ENCODE measurements at places on chromosomes 2 and 18.

GRCh38 chr2:136482006-136482405 is 283.3 kb upstream of the THSD7B start:
- DNase-seq, result no peak

DNA sequence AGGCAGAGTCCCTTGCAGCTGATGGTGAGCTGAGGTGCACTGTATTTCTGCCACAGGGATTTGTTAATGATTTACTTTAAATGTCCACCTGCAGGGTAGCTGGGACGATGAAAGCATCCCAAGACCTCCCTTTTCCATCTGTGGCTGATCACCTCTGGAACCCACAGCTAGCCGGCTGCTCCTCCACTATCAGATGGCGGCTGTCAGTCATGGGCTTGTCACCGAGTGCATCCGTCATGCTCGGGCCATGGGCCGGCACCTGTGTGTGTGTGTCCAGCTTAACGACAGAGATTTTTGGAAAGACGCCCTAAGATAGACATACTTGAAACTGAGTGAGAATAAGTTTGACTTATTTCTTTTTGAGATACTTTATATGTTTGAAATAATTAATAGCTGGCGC is 235.2 kb downstream of the FAM210A start:
- no peak for DNase-seq

DNA sequence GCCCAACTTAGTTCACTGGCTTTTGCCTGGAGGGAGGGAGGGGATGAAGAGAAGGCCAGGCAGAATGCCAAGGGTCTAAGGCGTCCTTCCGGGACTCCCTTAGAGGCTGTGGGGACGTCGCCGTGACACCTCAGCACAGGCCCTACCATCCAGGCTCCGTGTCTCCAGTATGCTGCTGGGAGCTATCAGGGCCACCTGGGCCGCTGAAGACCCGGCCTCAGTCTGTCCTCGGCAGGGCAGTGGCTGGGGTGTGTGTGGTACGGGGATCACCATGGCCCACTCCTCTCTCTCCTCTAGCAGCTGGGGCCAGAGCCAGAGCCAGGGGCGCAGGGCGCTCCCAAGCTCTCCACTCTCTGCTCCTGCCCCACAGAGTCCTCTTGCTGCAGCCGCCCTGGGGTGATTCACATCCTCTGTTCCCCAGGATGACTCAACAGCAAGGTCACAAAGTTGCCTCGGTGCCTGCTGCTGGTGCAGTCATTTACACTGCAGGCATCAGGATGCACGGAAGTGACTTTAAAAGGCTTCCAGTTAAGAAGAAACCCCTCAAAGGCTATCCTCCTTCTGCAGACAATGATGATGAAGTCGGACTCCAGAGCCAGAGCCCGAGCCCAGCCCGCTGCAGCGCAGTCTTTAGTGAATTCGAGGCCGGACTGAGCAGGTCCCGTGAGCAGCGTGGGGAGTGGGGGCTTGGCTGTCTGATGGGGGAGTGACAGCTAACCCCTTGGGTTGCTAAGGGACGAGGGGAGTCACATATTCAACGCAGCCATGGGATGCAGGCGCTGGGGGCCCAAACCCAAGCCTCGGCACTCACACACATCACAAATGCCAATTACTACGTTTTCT is 31.9 kb downstream of the SNORC start:
- DNase-seq, result no peak

DNA sequence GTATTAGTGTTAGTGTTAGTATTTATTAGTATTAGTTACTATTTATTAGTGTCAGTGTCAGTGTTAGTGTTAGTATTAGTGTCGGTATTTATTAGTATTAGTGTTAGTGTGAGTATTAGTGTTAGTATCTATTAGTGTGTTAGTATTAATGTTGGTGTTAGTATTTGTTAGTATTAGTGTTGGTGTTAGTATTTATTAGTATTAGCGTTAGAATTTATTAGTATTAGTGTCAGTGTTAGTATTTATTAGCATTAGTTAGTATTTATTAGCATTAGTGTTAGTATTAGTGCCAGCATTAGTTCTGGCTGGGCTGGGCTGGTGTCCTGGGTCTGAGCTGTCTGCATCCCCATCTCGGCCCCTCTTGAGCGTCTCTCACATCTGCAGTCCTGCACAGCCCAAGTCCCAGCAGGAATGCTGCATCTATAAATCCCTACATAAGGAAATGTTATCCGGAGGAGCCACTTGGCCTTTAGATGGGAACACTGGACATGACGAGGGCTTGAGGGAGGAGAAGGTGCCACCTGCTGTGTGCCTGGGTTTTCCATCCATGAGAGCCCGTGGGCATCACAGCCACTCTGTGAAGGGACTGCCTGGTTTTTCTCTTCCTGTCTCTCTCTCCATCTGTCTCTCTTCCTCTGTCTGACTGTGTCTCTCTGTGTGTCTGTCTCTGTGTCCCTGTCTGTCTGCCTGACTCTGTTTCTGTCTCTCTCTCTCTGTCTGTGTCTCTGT is 33.6 kb downstream of the TWIST2 start:
- no peak for DNase-seq

- peak; percentile 16 for DNase-seq
These were observed 80.0 kb downstream of the EXOC6B start for GRCh38 chr2:72745679-72746368.

DNA sequence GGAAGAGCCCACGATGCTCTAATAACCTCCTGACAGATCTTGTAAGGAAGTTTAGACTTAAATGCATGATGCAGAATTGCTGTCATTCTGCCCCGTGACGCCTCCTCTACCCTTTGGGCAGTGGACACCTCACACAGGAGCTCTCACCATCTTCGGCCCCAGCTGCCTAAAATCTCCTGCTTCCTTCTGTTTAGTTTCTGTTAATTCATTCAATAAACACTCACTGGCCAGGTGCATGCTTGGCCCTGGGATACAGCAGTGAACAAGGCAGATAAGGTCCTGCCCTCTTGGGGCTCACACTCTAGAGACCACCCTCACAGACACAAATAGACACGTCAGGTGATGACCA is 81.1 kb downstream of the SEPTIN10 start:
- DNase-seq, result no peak

DNA sequence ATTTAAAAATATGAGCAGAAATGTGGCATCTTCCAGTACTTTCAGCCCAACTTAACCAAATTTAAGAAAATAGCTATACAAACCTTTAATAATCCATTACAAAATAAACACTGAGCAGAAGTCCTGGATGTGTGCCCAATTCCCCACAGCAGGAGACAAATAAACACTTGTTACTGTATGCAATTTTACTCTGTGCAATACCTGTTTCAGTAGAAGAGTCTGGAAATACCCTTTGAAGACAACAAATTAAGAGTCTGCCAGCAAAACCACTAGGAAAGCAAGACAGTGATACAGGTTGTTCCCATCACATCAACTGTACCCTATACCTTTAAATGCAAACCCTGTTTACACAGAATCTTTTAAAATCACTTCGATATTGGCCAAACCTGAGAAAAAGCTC is 41.4 kb upstream of the RNU4ATAC start:
- no peak for DNase-seq

DNA sequence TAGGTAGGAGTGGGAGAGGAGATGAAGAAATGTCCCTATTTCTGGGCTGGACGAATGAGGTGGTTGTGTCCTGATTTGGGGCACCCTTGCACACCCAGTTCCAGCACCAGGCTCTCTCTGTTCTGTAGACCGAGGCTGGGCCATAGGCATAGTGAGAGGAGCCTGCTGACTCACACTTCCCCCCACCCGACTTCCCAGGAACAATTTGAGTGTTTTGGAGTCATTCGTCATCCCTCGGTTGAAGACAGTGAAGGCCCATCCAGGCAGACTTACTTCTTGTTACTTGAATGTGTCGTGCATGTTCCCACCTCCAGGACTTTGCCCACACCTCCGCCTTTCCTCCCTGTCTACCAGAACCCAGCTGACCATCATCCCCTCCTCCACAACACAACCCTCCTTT is 179.1 kb downstream of the HAUS1 start:
- no peak for DNase-seq

- no peak for DNase-seq
These were observed 15.6 kb upstream of the ASAP2 start for GRCh38 chr2:9191041-9191481.

GRCh38 chr2:223943561-223944008 is 1.6 kb downstream of the WDFY1 start:
- peak; percentile 26 for DNase-seq

GRCh38 chr2:206392118-206392517 is 51.2 kb upstream of the ADAM23 start:
- peak; percentile 74 for DNase-seq

GRCh38 chr2:9074930-9075329 is 71.4 kb upstream of the MBOAT2 start:
- no peak for DNase-seq

DNA sequence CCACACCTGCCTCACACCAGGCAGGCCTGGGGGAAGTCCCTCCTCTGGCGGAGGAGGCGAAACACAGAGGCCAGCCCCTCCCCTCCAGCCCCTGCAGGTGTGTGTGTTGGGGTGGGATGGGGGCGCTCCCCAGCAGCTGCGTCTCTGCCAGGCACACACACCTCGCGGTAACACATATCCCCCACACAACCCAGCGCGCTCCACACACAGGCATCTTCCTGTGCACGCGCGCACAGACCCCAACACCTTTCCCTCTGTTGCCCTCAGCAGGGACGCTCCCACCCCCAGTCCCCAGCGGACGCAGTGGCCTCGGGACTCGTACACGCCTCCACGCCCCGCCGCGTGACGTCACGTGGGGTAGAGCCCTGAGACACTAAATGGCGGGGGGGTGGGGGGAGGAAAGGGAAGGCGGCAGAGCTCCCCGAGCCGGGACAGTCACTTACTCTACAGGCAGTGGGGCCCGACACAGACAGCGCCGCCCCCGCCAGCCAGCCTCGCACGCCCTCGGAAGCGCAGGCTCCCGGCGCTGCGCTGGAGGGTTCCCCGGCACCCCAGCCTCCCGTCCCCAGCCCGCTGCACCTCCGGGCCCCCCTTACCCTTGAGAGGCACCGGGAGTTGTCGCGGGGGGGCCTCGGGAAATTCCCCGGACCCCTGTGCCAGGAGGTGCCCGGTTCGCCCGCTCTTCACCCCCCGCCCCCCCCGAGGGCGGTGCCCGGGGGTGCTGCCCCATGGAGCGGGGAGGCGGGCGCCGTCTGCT is at the start of gene WNT10A:
WNT10A (plus strand) TSS at position 751 of the 757 bp plus-strand sequence. CDS start 144 bp downstream, outside the sequence.
- peak; percentile 94 for DNase-seq

DNA sequence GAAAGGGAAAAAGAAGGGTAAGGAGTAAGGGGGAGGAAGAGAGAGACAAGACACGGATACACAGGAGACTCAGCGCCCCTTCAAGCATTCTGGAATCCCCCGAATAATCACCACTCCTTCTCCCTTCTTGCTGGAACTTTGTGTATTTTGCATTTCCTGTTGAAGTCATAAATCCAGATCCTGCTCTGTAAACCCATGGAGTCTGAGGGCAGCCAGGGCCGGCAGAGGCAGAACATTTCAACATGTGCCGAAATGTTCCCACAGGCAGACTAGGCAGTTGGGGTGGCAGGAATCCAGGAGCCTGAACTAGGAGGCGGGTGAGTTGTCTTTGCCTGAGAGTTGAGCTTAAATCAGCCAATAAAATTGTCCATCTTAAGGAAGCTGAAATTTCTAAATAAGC is 193.1 kb downstream of the SH3RF3 start:
- DNase-seq, result no peak

DNA sequence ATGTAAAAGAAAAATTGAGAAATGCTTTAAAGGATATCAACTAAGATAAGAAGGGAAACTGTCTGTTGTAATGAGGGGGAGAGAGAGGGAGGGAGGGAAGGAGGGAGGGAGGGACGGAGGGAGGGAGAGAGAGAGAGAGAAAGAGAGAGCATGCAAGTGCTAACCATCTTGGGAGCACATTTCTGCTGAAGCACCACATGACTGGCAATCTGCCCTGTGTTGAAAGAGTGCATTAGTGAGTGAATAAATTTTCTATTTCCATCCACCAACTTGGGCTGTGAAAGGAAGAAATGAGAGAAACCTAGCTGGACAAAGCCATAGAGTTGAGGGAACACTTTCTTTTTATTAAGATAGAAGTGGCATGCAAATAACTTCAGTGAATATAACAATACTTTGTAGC is 110.7 kb downstream of the TMX3 start:
- DNase-seq, result no peak

- DNase-seq, result no peak
These were observed 107.7 kb upstream of the PPP1CB start for GRCh38 chr2:28643911-28644334.
